Activated naive CD8-positive, alpha-beta T cell treated with anti-CD3 and anti-CD28 coated beads for 36 hours (primary cell): ENCODE measurements at places on chromosomes 5 and 9. TPM values are rescaled to one million over a fixed set of nuclear protein-coding genes. Genes with fewer than 3 reads are reported as not detected.

RETREG1 gene
- 25.1 TPM for total RNA-seq

DNA sequence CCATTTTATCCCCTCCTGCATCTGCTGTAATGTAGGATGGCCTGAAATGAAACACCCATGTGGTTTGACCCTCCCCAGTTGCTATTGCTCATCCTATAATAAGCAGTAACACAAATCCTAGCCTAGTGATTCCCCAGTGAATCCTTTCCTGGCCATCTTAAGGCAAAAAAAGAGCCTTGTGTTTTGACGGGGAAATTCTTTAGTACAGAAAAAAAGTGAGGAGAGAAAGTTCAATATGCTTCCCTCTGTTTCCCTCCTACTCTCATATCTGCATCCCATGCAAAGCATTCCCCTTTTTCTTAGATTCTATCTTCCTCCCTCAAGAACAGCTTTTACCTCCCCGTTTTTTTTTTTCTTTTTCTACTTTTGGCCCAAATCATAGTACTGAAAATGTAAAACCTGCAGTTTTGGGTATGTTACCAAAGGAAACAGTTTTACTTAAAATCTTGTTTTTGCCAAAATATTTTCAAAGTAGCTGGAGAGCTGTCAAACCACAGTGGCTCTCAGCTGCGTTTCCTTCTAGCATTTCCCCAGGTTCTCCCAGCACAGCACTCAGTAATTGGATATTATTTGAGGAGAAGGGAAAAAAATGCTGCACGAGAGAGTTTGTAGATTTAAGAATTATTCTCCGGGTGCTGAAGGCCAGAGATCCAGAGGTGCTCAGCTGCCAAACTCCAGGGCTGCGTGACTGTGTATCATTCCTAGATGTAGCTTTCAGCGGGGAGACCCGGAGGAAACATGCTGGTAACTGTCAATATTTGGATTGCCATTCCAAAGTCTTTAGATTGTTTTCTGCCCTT lies 321.4 kb downstream of the NPR3 start:
- no peaks in the 10 kb centered on the region for H3K36me3 ChIP-seq
- no peak overlapping the region for H3K27ac ChIP-seq
- no peak overlapping the region for H3K4me3 ChIP-seq
- DNase-seq = no peak
- H3K27me3 ChIP-seq = no peaks in the 10 kb centered on the region

GRCh38 chr9:115439641-115440040 lies 321.7 kb upstream of the TNC start:
- H3K4me3 ChIP-seq = no peak overlapping the region
- no peak for DNase-seq
- no peaks in the 10 kb centered on the region for H3K36me3 ChIP-seq

- H3K4me3 ChIP-seq = no peak overlapping the region
- no peak overlapping the region for H3K27ac ChIP-seq
- no peak for DNase-seq
- peaks cover 15% of the 10 kb centered on the region for H3K4me1 ChIP-seq
- peaks cover 43% of the 10 kb centered on the region for H3K27me3 ChIP-seq
- H3K36me3 ChIP-seq = peaks cover 2% of the 10 kb centered on the region
These were observed 100.2 kb upstream of the S1PR3 start for GRCh38 chr9:88891040-88891439.

GRCh38 chr5:160293901-160294561 lies 18.3 kb downstream of the CCNJL start:
- H3K4me1 ChIP-seq = no peaks in the 10 kb centered on the region
- no peak overlapping the region for H3K4me3 ChIP-seq
- no peak for DNase-seq
- H3K27me3 ChIP-seq = no peaks in the 10 kb centered on the region
- H3K36me3 ChIP-seq = no peaks in the 10 kb centered on the region
- H3K27ac ChIP-seq = no peak overlapping the region

KIF4B gene
- total RNA-seq = not detected

DNA sequence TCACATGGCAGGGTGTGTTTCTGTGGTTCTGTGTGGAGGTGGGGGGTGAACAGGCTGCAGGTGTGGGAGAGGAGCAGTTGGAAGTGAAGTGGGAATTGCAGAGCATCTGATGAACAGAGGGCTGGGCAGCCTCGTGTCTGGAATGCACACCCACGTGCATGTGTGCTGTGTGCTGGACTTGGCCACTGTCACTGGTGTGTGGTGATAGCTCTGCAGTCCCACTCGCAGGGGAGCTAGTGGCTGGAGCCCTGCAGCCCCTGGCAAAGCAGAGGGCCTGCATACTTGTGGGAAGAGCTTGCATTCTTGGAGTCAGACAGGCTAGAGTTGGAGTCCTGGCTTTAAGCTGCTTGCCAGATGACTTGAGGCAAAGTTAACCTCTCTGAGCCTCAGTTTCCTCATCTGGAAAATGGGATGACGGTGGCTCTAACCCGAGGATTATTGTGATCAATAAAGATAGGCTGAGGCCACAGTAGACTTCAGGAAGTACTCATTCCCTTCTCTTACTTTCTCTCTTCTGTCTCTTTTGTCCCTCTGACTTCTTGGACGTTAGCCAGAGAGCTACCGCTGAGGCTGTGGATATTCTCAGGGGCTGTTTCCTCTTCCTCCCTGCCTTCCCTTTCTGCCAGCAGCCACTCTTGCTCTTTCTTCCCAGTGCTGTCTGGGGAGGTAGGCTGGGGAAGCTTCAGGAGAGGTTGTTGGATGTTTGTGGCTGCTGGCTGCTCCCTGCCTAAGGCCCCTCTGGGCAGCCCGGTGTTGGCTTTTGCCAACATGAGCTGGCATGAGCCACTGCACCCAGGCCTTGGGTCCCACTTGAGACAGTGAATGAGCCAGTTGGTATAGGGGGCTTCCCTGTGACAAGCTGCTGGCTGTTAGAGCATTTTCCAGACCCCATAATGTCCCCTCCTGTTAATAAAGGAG lies 18.3 kb downstream of the PSAT1 start:
- no peaks in the 10 kb centered on the region for H3K27me3 ChIP-seq
- no peaks in the 10 kb centered on the region for H3K4me1 ChIP-seq
- no peak overlapping the region for H3K27ac ChIP-seq
- peaks cover 67% of the 10 kb centered on the region for H3K36me3 ChIP-seq
- no peak overlapping the region for H3K4me3 ChIP-seq

DNA sequence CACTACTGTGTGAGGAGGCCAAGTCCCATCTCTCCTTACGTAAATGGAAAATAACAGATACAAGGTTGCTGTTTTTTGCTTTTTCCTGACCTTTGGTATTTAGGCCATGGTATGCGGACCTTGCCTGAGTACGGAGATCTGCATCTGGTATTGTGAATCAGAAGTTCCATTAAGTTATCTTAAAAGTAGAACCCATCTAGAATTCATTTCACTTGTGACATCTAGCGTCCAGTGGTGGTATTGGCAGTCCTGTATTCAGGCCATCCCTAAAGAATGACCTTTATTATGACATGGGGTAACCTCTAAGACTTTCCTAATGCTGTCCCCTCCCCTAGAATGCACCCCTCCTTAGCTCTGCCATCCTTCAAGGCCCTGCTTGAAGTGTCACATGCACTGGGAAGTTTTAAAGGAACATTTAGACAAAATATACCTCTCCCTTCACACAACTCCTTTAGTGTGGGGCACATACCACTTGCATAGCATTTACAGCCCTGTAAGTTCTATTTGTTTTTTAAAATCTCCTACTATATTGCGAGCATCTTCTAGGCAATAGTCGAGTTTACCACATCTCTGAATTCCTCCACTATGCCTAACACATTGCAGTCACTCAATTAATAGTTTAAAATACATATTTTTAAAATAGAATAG lies 1.9 kb upstream of the SPDL1 start:
- H3K36me3 ChIP-seq = peaks cover 9% of the 10 kb centered on the region
- peaks cover 27% of the 10 kb centered on the region for H3K4me1 ChIP-seq
- H3K4me3 ChIP-seq = no peak overlapping the region
- H3K27ac ChIP-seq = no peak overlapping the region
- peaks cover 7% of the 10 kb centered on the region for H3K27me3 ChIP-seq
- peak; percentile 52 for DNase-seq

EFNA5 gene
- not detected for total RNA-seq

- H3K4me3 ChIP-seq = no peak overlapping the region
- H3K4me1 ChIP-seq = no peaks in the 10 kb centered on the region
- H3K36me3 ChIP-seq = no peaks in the 10 kb centered on the region
These were observed 136.5 kb upstream of the KLF4 start for GRCh38 chr9:107626118-107626517.

DNA sequence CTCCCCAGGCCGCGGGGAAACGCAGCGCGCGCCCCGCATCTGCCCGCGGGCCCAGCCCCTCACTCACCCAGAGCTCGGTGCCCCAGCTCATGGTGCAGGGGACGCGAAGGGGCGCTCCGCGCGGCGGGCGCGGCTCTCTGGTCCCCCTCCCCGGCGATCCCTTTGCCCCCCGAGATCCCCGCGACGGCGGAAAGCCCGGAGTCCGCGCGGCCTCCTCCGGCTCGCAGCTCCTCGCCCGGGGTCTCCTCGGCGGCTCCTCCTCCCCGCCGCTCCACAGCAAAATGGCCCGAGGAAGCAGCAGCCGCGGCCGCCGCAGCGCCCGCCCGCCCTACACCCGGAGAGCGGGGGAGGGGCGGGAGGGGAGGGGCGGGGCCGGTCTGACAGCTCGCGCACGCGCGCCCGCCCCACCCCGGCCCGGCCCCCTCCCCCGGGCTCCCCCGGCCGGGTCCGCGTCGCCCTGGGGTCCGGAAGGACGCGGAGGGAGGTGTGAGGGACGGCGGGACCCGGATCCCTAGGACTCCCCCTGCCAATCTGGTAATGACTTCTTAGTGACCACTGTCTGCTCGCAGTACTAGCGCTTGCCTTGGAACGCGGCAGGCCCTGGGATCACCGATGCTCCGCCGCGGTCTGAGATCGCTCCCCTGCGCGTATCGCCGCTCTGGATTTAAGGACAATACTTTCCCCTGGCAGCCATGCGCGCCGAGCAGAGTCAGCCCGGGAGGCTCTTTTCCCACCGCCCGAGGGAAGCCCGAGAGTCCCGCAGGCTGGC lies at the start of gene FNBP1:
TSS of gene FNBP1 (minus strand) at position 305 of the 769 bp plus-strand sequence. CDS start at position 91, 214 bp downstream.
- DNase-seq = peak; percentile 86
- peak within 1 kb of the TSS; percentile 95 for H3K27ac ChIP-seq
- peaks cover 41% of the 10 kb centered on the region for H3K4me1 ChIP-seq
- peaks cover 21% of the 10 kb centered on the region for H3K36me3 ChIP-seq

TXNDC8 gene
- not detected for total RNA-seq

- H3K27me3 ChIP-seq = no peaks in the 10 kb centered on the region
- H3K27ac ChIP-seq = no peak overlapping the region
- H3K4me3 ChIP-seq = no peak overlapping the region
These were observed 753.2 kb downstream of the TLR4 start for GRCh38 chr9:118457171-118458000.

SMC2 gene
- total RNA-seq = 69.3 TPM

DNA sequence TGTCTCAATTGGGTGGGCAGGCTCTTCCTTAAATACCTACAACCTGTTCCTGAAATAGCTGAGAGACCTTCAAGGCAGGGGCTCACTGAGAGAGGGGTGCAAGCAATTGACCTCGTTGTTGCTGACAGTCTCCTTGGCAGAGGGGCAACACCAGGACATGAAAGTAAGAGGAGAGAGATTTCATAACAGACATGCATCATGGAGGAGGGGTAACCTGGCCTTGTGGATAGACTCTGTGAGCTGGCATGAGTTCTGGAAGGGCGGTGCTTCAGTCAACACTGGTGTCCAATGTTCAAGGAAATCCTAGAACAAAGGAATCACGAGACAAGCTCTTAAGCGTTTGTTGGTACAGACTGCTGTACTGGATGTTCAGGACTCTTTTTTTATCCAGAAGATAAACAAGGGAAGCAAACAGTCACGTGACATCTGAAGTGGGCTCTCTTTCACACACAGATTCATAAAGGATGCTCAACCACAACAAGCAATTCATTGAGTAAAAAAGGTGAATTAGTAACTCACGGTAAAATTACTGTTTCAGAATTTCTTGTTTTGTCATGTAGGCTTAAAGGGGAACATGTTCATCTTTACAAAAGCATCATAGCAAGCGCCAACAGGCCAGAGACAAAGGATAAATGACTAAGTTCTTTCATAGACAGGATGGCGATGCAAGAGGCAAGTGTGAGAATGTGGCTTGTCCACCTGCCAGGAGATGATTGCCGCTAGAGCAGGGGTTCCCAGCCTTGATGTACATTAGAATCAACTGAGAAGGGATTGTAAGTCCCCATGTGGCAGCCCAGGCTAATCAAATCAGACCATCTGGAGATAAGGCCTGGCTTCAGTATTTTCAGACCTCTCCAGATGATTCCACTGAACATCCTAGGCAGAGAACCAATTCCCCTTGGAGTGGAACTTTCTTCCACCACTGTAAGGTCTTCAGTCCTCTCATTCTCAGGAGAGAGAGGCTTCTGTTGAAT lies 20.7 kb downstream of the ANKRA2 start:
- no peak for DNase-seq
- H3K4me3 ChIP-seq = no peak overlapping the region

DNA sequence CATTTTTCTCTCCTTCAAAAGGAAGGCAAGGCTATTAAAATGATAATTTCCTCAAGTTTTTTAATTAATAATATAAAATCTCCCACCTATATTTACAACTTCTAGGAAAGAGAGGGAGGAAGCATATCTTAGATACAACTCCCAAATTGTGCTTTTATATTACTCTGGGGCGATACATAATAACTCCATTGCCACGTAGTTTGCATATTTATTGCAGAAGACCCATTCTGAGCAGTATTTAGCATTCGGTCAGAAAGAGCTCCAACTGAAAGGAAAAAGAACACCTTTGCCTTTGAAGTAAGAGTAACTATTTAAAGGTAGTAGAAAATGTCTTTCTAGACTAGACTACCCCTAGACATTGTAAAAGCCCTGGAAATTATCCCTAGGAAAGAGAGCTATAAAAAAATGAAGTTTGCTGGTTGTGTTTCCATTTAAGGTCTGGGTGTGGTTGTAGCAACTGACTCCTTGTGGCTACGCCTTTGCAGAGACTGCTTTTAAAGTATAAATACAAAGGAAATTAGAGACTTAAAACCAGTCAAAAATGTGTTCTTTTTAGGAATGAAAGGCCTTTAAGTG lies 566.1 kb downstream of the ZNF608 start:
- H3K27me3 ChIP-seq = no peaks in the 10 kb centered on the region
- no peak for DNase-seq
- H3K4me3 ChIP-seq = no peak overlapping the region
- no peak overlapping the region for H3K27ac ChIP-seq

DNA sequence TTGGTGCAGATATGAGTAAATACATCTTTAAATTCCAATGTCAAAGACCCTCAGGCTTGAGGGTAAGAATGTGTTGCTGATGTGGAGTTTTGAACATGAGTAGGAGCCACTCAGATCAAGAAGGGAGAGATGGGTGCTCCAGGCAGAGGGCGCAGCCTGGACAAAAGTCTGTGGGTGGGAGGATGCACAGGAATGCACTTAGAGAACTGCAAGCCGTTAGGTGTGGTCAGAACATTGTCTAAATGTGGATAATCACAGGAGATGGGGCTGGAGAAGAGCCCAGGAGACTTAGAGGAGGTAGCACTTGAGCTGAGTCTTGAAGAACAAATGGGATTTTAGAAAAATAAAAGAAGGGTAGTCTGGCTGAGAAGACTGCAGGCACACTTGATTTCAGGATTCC lies 255.5 kb downstream of the PAPPA start:
- DNase-seq = no peak
- H3K36me3 ChIP-seq = peaks cover 9% of the 10 kb centered on the region
- H3K27me3 ChIP-seq = no peaks in the 10 kb centered on the region

SMIM32 gene
- total RNA-seq = not detected

SH3PXD2B gene
- total RNA-seq = 0.84 TPM
